ENCODE measurements at places on chromosomes 3 and 15.

- DNase-seq = peak; percentile 29
These were observed 453 bp downstream of the ZDHHC23 start for GRCh38 chr3:113948015-113948917.

GRCh38 chr15:56045068-56045748, 51.8 kb upstream of the NEDD4 start:
- no peak for DNase-seq

DNA sequence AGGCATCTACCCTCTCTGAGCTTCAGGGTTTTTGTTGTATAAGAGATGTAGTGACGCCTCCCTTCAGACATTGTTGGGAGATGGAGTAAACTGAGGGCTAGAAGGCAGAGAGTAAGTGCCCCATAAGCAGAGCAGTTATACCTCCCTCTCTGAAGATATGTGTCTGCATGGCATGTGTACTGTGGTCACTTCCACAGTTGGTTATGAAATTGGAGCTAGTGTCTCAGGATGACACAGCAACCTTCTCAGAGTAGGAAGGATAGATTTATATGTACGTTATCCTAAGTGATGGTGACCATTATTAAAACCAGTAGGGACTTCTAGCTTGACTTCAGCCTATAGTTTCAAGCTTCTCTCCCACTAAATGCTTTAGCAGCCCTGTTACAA, 17.9 kb downstream of the PXK start:
- no peak for DNase-seq

GRCh38 chr3:189188466-189188865, 16.7 kb downstream of the TPRG1 start:
- no peak for DNase-seq

DNA sequence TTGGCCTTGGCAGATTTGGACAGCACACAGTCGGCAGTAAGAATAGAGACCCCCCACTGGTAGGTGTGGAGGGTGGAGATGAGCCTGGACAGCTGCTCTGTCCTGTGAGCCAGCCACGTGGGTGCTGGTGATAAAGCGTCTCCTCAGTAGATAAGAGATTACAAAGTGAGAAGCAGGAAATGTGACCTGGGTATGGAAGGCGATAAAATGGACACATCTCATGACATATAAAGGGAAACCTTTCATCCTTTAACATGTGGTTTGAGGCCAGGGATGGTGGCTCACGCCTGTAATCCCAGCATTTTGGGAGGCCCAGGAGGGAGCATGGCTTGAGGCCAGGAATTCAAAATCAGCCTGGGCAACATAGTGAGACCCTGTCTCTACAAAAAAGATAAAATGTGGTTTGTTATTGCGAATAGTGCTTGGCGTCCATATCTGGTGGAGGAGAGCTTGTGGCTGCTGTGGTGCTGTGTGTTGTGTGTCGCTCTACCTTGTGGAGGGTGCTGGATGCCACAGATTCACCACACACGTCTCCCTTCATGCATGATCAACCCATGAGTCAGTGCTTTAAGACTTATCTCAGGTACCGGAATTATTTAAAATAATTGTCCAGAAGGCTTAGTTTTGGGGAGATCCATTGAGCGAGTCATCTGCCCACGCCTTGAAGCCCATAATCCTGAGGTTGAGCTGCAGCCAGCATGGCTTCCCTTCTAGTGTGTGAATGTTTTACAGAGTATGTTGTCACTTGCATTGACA, 157.0 kb downstream of the GABRG3 start:
- no peak for DNase-seq

- DNase-seq = no peak
These were observed 277.1 kb upstream of the GBE1 start for GRCh38 chr3:82038556-82038955.

- DNase-seq = no peak
These were observed 418.9 kb upstream of the TPRG1 start for GRCh38 chr3:188752850-188753249.

All from mesothelial cell of epicardium (in vitro differentiated cells).